Occipital lobe (tissue), 3 donors: ENCODE measurements at places on chromosomes 4 and X. TPM values are rescaled to one million over a fixed set of nuclear protein-coding genes. Genes with fewer than 3 reads are reported as not detected.

Gene CXCL8
- total RNA-seq, result 5.1 TPM

Gene GPR34
- total RNA-seq, result 23.4 TPM

Gene GRXCR1
- not detected for total RNA-seq

Gene TRIML2
- not detected for total RNA-seq

Gene PDLIM5
- total RNA-seq, result 27.1 TPM

Gene SLC9B2
- total RNA-seq, result 112 TPM

Gene TLR6
- 1.9 TPM for total RNA-seq

Gene TLR2
- 1.6 TPM for total RNA-seq

Gene MAGEA4
- not detected for total RNA-seq

Gene FATE1
- total RNA-seq, result not detected

Gene DAPP1
- total RNA-seq, result 0.94 TPM

Gene TRAM1L1
- total RNA-seq, result 37.1 TPM

Gene CFAP299
- 1.1 TPM for total RNA-seq

Gene F9
- total RNA-seq, result not detected

Gene SLC35A2
- total RNA-seq, result 8.7 TPM

Gene AMBN
- total RNA-seq, result not detected

Gene DOK7
- not detected for total RNA-seq

Gene ZMYM3
- total RNA-seq, result 24.2 TPM

Gene ITIH6
- total RNA-seq, result not detected

Gene TRIM75
- not detected for total RNA-seq

Gene KDR
- total RNA-seq, result 13.7 TPM

Gene PCYT1B
- 22.5 TPM for total RNA-seq

Gene NALF2
- 1.9 TPM for total RNA-seq

Gene NOX1
- total RNA-seq, result not detected

Gene NPY2R
- 1.2 TPM for total RNA-seq

Gene RASSF6
- 0.31 TPM for total RNA-seq

Gene MND1
- 5.1 TPM for total RNA-seq

Gene CSAG3
- not detected for total RNA-seq

Gene NWD2
- 44.5 TPM for total RNA-seq

Gene METAP1
- 34.0 TPM for total RNA-seq
